Occipital lobe (tissue), 3 donors: ENCODE measurements at places on chromosomes 7 and 10.

GRCh38 chr10:131773370-131774343 is 127.2 kb upstream of the PPP2R2D start:
- no peak for DNase-seq

DNA sequence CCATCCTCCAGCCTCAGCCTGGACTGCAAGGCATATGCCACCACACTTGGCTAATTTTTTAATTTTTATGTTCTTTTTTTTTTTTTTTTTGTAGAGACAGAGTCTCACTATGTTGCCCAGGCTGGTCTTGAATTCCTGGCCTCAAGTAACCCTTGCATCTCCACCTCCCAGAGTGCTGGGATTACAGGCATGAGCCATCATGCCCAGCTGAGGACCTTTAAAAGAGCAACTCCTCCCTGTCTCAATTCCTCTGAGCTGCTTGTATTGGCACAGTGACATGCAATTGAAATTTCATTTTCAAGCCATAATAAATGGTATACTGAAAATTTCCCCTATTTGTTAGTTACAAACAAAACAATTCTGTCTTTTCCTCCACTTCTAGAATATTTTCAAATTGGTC is 19.5 kb downstream of the DNAJB9 start:
- no peak for DNase-seq

- no peak for DNase-seq
Observed at GRCh38 chr7:74579800-74580685, 77.5 kb upstream of the GTF2I start.

- no peak for DNase-seq
Observed at GRCh38 chr7:155743177-155743576, 69.1 kb downstream of the SHH start.

- no peak for DNase-seq
Observed at GRCh38 chr7:151790830-151791620, 85.9 kb downstream of the PRKAG2 start.

DNA sequence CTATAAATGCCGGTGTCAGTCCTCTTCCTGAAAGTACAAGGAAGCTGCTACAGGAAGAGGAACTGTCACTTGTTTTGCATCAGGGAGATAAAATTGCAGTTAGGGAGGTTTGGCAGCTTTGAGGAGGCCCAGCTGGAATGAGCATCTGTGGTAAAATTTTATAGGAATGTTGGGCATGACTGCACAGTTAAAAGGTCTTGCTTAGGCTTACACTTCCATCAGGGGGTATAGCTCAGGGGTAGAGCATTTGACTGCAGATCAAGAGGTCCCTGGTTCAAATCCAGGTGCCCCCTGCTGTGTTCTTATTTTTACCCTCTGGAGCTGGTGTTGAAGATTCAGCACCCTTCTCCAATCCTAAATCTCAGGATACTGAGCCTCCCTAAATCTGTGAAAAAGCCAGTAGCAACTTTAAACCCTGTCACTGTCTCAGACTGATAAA is 65.9 kb downstream of the ZNF467 start:
- no peak for DNase-seq
